ENCODE measurements at places on chromosomes 12 and 14.

GRCh38 chr14:47917344-47917954 is 242.0 kb upstream of the MDGA2 start:
- no peaks in the 10 kb centered on the region for H3K36me3 ChIP-seq
- H3K27me3 ChIP-seq: no peaks in the 10 kb centered on the region
- no peak overlapping the region for H3K4me3 ChIP-seq
- no peaks in the 10 kb centered on the region for H3K4me1 ChIP-seq

- H3K4me1 ChIP-seq: no peaks in the 10 kb centered on the region
- no peaks in the 10 kb centered on the region for H3K36me3 ChIP-seq
- no peaks in the 10 kb centered on the region for H3K27me3 ChIP-seq
- H3K4me3 ChIP-seq: no peak overlapping the region
- H3K27ac ChIP-seq: no peak overlapping the region
- no peak for DNase-seq
Measured at GRCh38 chr14:106393742-106394141, 867.4 kb downstream of the TMEM121 start.

DNA sequence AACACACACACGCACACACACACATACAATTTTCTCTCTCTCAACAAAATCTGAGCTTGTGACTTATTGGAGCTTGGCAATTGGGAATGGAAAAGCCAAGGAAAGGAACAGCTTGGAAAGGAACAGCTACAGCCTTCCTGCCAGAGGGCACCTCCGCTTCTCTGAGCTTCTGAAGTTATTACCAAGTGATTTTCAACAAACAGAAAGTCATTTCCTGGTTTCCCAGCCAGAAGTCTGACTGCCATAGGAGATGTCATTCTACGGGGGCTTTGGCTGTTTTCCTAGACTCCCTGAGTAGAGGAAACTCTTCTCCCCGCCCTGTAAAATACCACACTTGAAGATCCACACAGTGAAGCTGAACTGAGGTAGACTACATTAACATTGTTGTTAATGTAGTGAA is 198.3 kb downstream of the CFAP54 start:
- no peaks in the 10 kb centered on the region for H3K36me3 ChIP-seq
- no peak overlapping the region for H3K4me3 ChIP-seq
- no peak for DNase-seq
- H3K4me1 ChIP-seq: no peaks in the 10 kb centered on the region
- no peaks in the 10 kb centered on the region for H3K27me3 ChIP-seq
- H3K27ac ChIP-seq: no peak overlapping the region

DNA sequence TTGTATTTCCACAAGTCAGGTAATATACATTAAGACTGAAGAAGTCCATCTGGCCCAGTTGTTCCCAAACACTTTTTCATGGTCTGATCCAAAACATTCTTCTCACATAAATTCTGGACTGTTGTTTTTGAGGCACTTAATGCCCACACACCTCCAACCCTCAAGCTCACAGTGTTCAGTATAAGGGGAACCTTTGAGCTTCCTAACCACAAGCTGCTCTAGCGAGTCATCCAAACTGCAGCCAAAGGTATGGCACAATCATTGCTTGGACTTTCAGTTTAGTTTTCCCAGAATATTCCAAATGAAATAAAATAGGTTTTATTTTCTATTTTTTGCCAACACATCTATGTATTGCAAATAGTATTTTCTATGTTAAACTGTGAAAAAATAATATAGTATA is 103.0 kb downstream of the PUS7L start:
- no peaks in the 10 kb centered on the region for H3K4me1 ChIP-seq
- H3K4me3 ChIP-seq: no peak overlapping the region
- no peaks in the 10 kb centered on the region for H3K36me3 ChIP-seq
- H3K27ac ChIP-seq: no peak overlapping the region
- no peak for DNase-seq
